ENCODE measurements at places on chromosomes 6 and 20.

- peak; percentile 29 for DNase-seq
These were observed 4.7 kb downstream of the HLA-B start for GRCh38 chr6:31352310-31352682.

GRCh38 chr6:142416179-142416578 is 114.4 kb downstream of the ADGRG6 start:
- DNase-seq: no peak

DNA sequence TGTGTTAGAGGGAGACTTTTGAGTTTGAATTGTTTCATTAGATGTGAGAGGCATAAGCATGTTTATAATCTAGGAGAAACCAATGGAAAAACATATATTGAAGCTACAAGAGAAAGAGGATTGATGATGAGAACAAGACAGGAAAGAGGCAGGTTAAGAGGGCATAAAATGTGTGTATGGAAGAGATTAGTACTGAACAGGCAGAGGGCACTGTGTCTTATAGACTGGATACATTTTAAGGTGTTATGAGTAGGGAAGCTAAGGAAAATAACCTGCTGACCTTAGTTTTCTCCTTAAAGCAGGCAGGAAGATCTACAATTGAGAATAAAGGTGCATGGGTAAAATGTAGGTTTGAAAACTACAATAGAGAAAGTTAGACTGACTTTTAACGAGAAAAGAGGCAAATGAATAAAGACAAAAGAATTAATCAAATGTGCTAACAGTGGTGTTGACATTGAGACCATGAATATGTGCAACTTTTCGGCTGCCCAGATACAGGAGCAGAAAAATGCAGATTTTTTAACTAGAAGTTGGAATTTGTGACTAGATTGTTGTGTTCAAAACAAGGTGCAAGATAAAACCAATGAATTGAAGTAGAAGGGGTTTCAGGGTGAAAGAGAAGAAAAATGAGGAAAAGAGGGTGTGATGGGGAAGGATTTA is 846.3 kb downstream of the HACE1 start:
- no peak for DNase-seq

DNA sequence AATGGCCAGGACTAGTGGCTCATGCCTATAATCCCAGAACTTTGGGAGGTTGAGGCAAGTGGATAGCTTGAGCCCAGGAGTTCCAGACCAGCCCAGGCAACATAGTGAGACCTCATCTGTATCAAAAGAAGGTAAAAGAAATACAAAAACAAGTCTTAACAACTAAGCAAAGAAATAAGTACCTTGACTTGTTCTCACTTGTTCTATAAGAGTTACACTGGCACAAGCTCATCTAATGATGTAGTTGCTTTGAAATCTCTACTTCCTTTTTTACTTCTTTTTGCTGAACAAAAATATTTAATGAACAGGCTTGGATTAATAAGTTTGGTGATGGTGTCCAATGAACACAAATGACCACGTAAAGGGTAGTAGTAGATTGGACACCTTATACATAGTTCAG is 72.2 kb downstream of the SGK1 start:
- DNase-seq: no peak

GRCh38 chr6:114253431-114253830 is 89.4 kb downstream of the HS3ST5 start:
- DNase-seq: no peak

DNA sequence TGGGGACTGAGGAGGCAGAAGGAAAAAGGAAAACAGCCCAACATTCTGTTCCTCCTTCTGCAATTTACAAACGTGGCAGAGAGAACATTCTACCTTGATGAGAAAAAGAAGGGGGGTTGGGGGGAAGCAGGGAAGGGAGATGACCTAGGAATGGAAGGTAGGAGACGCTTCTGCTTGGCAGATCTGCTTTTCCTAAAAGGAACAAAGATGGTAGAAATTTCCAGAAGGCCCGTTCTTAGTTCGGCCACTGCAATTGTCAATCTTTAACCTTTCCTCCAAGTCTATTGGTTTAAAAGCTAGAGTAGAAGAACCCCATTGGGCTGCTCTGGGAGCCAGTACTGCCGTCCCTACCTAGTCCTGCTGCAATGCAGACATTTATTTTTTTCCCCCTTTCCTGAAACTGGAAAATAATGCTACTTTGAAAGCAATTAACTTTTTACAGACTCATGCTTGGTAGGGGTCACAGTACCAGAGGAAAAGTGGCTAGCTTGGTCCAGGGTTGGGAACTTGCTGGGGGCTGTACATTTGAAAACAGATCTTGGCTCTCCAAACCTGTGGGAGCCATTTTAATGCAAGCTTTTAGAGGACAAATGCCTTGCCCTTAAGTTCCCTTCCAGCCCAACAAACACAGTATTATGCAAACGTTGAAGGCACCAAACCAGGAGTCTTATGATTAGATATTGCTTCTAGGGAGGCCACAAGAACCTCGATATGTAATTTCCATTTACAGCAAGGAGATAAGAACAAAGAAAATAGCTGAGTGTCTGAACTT is 2.6 kb downstream of the ZMYND8 start:
- no peak for DNase-seq

- DNase-seq: peak; percentile 55
These were observed 45.6 kb upstream of the RAB23 start for GRCh38 chr6:57267586-57268293.

- DNase-seq: no peak
These were observed 684.6 kb downstream of the UTRN start for GRCh38 chr6:144969602-144970272.

DNA sequence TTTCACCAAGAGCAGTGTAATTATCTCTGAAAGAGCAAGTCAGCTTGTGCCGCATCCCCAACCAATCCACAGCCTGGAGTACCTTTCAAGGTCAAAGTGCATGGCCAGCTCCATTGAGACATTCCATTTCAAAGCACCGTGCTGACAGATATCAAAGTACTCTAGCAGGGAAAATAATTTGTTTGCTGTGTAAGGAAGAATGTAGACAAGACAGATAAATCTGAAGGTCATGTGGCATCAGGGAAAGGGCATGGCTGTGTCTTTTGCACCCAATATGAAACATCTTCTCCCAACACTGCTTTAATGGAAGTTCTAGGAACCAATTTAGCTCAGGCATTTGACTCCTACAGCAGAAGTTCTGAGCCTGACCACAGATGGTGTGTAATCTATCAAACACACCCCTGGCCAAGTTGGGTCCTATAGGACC is 242.7 kb upstream of the TAB2 start:
- DNase-seq: no peak

GRCh38 chr20:12790859-12791258 is 217.9 kb upstream of the SPTLC3 start:
- no peak for DNase-seq

DNA sequence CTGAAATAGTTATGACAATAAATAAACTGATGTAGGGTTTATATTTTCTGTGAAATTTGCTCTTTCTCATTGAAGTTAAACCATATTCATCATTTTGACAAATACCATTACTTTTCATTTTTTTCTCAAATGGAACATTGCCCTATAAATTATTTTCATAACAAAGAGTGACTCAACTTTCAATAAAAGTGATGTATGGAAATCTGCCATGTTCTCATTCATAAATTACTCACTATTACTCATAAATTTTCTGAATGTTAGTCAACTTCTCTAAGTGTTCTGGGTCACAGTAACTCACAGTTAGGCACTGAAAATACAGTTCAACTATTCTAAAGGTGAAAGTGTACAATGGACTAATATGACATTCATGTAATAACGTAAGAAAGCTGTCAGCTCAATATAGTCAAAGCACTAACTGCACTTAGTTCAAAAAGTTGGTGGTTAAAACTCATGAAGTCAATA is 19.0 kb upstream of the STX11 start:
- DNase-seq: no peak

- no peak for DNase-seq
These were observed 138.9 kb downstream of the DTNBP1 start for GRCh38 chr6:15523679-15524630.

GRCh38 chr20:37681384-37682112 is 12.3 kb upstream of the CTNNBL1 start:
- DNase-seq: no peak

Measured in stimulated activated CD4-positive, alpha-beta T cell treated with anti-CD3 and anti-CD28 coated beads, Interleukin-15, amount 100 ng/mL, for 24 hours (primary cell).